ENCODE measurements at places on chromosomes 3 and 15.

DNA sequence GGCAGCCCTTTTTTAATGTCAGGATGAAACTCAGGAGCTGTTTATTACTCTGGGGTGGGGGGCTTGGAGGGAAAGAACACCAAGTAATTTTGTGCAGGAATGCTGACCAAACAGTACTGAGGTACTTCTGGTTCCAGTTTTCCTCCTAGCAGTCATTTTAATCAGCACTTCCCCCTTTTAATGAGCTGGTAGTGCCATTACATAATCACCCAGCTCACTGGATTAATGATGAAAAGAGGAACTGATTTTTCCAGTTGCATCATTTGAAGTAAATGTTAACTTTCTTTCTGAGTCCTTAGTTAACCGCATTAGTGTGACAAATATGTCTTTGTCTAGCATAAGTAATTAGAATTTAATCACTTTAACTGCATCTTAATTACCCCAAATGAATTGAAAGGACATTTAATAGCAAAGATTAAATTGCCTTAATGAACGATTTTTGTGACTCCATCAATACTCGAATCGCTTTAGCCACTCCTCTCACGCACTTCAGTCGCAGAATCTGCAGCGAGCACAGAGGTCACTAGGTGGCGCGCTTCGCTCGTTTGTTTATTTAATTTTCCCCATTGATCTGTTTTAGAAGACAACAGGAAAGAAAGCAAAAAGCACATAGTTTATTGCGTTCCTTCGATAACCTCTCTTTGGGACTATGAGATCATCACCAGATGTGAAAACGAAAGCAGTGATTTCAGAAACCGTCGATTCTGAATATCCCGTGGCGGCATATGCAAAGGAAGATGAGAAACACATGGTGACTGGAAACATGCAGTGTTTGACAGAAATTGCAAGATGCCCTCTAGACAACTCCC lies 9.8 kb downstream of the ONECUT1 start:
- DNase-seq = peak; percentile 16

DNA sequence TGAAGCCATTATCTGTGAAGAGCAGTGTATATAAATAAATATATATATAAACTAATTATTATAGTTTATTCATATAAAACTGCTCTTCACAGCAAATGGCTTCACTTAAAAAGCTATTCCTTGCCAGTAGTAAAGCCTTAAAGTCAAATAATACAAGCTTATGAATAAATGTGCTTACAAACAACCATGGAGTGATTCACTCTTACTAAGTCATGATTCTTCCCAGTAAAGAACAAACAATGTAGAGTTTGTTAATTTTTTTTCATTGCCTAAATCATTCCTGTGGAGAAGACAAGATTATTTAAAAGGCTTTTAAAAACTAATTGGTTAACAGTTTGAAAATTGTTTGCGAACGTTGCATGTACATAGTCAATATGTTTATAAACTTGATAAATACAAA lies 140.7 kb downstream of the PLCH1 start:
- no peak for DNase-seq

DNA sequence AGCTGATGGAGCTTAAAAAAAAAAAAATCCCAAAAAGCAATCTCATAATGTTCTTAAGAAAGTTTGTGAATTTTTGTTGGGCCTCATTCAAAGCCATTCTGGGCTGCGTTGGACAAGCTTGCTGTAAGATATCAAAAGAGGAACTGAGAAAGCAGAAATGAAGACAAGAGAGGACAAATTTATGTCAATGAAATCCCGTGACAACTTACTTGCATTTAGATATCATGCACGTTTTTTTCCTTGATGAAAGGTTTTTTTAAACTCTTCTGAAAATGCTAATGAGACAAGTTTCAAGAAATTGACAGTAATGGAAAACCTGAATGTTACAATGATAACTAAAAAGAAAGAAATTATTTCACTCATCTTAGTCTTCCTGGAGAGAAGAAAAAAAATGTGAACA lies 662.9 kb downstream of the SQOR start:
- no peak for DNase-seq

DNA sequence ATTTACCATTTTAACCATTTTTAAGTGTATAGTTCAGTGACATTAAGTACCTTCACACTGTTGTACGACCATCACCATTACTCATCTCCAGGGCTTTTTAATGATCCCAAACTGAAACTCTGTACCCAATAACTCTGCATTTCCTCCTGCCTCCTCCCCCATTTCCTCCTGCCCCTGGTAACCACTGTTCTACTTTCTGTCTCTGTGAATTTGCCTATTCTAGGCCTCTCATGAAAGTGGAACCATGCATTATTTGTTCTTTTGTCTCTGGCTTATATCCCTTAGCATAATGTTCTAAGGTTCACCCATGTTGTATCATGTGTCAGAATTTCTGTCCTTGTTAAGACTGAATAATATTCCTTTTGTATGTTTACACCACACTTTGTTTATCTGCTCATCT lies 154.2 kb downstream of the MECOM start:
- DNase-seq = no peak

- DNase-seq = no peak
These were observed 11.3 kb downstream of the CSRNP1 start for GRCh38 chr3:39142067-39142466.

- no peak for DNase-seq
These were observed 46.9 kb upstream of the SPRED1 start for GRCh38 chr15:38205526-38206272.

- DNase-seq = no peak
These were observed 133.4 kb downstream of the VGLL4 start for GRCh38 chr3:11510356-11510755.

- DNase-seq = no peak
These were observed 564.1 kb downstream of the GBE1 start for GRCh38 chr3:81197386-81197785.
